ENCODE measurements at places on chromosomes 16 and 17. TPM values are rescaled to one million over a fixed set of nuclear protein-coding genes. Genes with fewer than 3 reads are reported as not detected.

PLCG2 gene
- 37.6 TPM for total RNA-seq

CEMP1 gene
- 0.29 TPM for total RNA-seq

GRCh38 chr17:63491977-63492618, 15.2 kb downstream of the ACE start:
- no peak for DNase-seq

GRCh38 chr16:55567382-55567781, 898 bp downstream of the CAPNS2 start:
- DNase-seq, result peak; percentile 44

- DNase-seq, result peak; percentile 38
Measured at GRCh38 chr16:16025214-16025968, 76.0 kb downstream of the ABCC1 start.

DNA sequence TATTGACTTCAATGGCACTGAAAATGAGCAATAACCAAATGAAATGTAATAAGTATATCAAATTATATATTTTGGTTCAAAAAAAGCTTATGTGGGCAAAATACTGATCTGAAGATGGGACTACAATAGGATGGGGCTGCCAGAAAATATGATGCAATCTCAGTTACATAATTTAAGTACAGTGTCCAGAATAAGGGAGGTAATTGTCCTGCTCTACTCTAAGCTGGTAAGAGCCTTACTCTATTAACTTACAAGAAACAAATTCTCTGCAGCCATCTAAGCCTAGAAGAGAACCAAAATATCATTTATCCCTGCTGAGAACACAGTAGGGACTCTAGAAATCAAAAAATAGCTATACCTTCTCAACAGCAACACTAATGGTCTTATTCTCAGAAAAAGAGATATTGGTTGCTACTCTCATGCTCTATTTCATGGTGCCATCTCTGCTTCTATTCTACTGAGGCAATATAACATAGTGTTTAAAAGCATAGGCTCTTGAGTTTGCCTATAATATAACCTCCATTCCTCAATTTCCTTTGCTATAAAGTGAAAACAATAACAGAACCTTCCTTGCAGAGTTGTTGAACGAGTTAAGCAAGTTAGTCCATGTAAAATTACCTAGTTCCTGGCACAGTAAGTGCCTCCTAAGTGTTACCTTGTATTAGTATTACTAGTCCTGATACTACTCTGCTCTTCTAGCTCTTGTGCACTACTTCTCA, 19.9 kb downstream of the NQO1 start:
- no peak for DNase-seq

GRCh38 chr17:48503747-48504146, 27.1 kb downstream of the HOXB1 start:
- DNase-seq, result no peak

DNA sequence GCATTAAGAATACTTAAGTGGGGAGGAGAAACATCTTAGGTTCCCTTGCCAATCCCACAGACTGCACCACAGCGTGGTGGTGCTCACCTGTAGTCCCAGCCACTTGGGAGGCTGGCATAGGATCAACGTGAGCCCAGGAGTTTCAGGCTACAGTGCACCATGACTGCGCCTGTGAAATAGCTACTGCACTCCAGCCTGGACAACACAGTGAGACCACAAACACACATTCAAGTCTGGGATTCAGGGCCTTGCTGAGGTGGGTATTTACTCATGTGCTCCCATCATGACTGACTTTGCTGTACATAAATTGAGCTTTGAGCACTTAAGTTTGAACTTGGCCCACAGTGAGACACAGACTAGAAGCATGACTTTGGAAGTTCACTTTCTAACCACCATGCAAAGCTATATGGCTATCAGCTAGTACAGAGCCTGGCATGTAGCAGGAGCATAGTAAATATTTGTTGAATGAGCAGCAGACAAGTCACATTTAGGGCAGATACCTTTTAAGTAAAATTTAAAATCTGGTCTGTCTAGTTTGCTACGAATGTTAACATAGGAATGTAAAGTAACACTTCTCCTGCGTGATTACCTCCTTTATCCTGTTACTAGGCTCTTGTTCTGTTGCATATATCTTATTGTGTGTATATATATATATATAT, 33.5 kb downstream of the CEP95 start:
- DNase-seq, result no peak

GRCh38 chr16:28126684-28127620, 63.4 kb upstream of the GSG1L start:
- no peak for DNase-seq
